Thoracic aorta endothelial cell (primary cell): ENCODE measurements at places on chromosomes 13 and 19. TPM values are rescaled to one million over a fixed set of nuclear protein-coding genes. Genes with fewer than 3 reads are reported as not detected.

The CD177 gene
- total RNA-seq: not detected in 2 replicates

The SHISA7 gene
- total RNA-seq: not detected in 2 replicates

The ZNF534 gene
- total RNA-seq: not detected in 2 replicates

The LILRB1 gene
- total RNA-seq: not detected in 2 replicates

The SNAPC2 gene
- total RNA-seq: 19.5 and 25.6 TPM in 2 replicates

The GMIP gene
- 10.4 and 10.9 TPM in 2 replicates for total RNA-seq

The ZNF415 gene
- total RNA-seq: 0.29 and 0.80 TPM in 2 replicates

The CEACAM16 gene
- total RNA-seq: not detected in 2 replicates

The TNFSF13B gene
- total RNA-seq: 0.36 and 1.7 TPM in 2 replicates

The SIGLEC12 gene
- total RNA-seq: not detected in 2 replicates

The CEBPG gene
- total RNA-seq: 29.7 and 30.2 TPM in 2 replicates

The ZNF414 gene
- total RNA-seq: 3.9 and 5.8 TPM in 2 replicates

The LPAR6 gene
- total RNA-seq: 17.9 and 18.4 TPM in 2 replicates

The TPTE2 gene
- not detected in 2 replicates for total RNA-seq

The ZSCAN1 gene
- not detected in 2 replicates for total RNA-seq
